ENCODE measurements at places on chromosomes 1 and 21. TPM values are rescaled to one million over a fixed set of nuclear protein-coding genes. Genes with fewer than 3 reads are reported as not detected.

GRIK1 gene
- not detected for total RNA-seq

ELAPOR1 gene
- 0.48 TPM for total RNA-seq

SRGAP2B gene
- 74.2 TPM for total RNA-seq

HPCAL4 gene
- not detected for total RNA-seq

S100A9 gene
- not detected for total RNA-seq

PTPRC gene
- not detected for total RNA-seq

CFH gene
- not detected for total RNA-seq

DNA sequence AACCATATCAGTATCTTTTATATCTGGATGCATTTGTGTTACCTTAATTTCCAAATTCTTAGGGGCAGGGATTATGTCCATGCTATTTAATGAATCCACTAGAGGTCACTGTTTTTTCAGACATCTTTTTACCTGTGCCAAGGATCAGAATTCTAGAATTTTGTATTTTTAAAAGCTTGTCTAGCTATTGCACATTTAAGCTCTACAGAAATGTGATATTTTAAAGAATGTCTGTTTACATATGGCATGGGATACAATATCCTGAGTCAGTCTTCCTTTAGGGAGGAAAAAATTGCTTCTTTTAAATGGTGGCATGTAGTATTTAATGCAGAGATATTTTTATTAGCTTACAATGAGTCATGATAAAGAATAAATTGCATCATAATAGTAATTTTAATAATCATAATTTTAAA is 11.3 kb downstream of the RPAP2 start:
- no peak for DNase-seq

DNA sequence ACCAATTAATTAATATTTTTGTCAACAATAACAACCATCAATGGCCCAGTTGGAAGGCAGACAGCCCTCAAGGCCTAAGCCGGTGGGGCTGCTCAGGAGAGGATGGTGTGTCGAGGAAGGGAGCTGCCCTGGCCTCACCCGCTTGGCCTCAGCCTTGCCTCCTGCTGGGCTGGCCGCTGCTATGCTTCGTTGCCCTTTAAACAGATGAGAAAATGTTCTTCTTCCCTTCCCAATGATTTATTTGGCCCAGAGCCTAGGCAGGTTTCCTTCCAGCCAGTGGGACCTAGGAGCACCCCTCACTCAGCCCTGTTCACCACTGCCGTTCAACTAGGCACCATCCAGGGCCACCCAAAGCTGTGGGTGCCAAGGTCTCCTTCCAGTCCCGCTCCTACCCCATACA is 3.1 kb upstream of the ADGRB2 start:
- DNase-seq: no peak

DNA sequence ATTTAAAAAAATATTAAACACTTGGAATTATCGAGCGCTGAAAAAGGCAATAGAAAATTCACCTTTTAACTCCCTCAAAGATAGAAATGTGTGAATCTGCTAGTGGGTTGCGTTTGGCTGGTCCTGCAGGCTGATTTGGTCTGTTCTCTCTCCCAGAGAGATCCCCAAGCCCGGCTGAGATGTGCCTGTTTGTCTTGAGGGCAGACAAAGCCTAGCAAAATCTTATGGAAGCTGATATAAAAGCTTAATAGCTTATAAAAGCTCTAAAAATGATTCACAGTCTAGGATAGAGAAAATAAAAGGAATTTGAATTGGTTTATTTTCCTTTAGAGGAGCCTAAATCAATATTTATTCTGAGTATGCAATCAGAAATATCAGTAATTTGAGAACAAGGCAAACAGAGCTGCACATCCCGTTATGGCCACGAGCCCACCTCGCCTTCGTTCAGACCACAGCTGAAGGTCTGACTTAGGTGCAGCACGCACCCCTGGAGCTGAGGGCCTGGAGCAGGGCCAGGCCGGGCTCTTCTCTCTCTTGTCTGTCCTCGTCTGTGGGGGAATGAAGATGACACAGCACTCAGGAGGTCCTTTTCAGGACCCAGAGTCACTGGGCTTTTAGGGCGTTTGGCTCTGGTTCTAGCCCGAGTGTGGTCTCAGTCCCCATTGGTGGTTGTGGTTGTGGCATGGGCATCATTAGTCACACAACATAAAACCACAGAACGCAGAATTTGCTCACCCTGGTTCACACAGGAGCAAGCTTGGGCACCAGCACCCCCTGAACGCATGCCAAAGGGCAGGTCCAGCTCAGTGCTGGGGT is 18.6 kb downstream of the PDE9A start:
- DNase-seq: no peak

- no peak for DNase-seq
Measured at GRCh38 chr1:77143529-77144121, 75.6 kb downstream of the PIGK start.

- DNase-seq: no peak
Measured at GRCh38 chr21:24514081-24514733, 1093.1 kb downstream of the MRPL39 start.

GRCh38 chr1:100065183-100065968 is 67.4 kb downstream of the SASS6 start:
- DNase-seq: no peak

DNA sequence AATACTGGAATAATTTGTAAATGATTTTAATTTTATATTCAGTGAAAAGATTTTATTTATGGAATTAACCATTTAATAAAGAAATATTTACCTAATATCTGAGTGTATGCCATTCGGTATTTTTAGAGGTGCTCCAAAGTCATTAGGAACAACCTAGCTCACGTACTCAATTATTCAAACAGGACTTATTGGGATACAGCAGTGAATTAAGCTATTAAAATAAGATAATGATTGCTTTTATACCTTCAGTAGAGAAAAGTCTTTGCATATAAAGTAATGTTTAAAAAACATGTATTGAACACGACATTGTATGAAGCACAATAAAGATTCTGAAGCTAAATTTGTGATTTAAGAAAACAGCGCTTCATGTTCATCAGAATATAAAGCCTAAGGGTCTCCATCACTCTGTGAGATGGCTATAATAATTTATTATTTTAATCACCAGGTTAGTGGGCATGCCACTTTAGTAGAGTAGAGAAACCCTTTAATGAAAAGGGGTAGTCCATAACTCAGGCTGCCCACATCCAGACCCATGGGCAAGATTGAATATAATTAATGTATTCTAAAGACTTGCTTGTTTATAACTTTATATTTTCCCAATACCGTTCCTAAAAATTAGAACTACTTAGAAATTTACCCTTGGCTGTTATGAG is 3.2 kb downstream of the CCN1 start:
- no peak for DNase-seq

DNA sequence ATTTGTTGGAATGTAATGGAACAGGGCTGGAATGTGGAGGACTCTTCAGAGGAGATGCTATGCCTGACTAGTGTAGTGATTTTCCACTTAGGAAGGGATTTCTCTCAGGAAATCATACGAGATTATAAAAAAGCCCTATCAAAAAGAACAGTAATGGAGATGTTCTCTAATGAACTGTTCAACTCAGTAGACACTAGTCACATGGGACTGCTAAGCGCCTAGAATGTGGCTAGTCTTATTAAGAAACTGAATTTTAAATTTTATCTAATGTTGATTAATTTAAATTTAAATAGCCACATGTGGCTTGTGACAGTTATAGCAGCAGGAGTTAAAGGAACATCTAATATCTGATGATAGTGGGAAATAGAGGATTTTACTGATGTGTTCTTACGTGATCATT is 94.0 kb downstream of the SLC35F3 start:
- no peak for DNase-seq

GRCh38 chr1:204320382-204320804 is 39.3 kb downstream of the PLEKHA6 start:
- no peak for DNase-seq

DNA sequence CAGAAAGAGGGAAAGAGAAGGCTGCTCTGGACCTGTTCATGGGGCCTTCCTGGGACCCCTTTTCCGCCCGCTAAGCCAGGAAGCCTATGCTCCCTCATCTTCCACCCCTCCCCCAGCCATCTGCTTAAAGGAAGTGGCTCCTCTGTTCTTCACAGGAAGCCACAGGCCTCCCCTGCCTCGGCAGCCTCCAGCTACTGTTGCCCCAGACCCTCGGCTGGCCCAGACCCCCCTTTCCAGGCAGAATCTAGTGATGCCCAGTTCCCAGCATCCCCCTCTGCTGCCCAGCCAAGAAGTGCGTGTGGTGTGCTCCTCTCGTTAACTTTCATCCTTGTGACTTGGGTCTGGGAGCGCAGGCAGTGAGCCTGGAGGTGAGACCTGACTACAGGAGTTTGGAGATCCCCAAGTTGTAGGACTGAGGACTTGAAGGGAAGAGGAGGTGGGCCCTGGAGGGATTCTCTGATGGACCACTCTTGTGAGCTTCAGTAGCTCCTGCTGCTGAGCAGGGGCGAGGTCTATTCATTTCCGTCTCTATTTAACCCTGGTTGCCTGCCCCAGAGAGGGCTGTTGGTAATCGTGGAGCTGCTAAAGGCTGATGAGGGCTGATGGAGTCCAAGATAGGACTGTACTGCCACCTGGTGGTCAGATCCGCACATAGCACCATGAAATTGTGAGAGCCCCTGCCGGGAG is 9.1 kb downstream of the IFI6 start:
- peak; percentile 98 for DNase-seq
